ENCODE measurements at places on chromosomes 7 and 10.

DNA sequence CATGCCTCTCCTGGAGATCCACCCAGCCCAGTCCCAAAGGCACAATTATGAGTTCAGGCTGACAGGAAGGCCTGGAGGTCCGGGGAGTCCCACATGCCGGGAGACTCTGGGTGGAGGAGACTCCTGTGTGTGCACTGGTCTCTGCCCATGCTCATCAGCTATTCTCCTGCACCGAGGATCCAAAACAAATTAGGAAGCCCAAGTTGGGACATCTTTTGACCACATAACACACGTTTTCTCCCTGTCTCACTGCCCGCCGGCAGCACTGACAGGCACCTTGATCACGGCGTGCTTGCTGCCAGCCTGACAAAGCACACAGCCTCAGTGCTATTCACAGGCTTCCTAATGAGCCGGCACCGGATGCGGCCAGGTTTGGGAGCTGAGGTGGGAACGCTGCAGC, 412.7 kb downstream of the PTPRN2 start:
- no peak for DNase-seq

DNA sequence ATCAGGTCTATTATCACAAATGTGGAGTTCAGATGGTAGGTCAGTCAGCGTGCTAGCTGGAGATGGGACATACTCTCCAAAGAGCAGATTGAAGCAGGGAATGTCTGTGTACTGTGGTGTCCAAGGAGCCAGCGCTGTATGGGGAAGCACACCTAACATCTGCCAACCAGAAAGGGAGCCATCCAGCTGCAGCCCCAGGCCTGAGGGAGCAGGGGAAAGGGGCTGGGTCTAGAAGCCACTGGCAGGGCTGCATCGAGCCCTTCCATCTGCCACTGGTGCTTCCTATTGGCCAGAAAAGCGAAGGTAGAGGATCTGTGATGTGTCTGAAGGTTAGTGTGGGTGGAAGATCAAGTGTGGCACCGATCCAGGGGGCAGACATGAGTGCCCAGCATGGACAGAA, 8.0 kb upstream of the RAMP3 start:
- DNase-seq: no peak

GRCh38 chr10:89262086-89263051, 10.8 kb upstream of the LIPA start:
- DNase-seq: no peak

GRCh38 chr10:24041034-24041433, 167.9 kb upstream of the KIAA1217 start:
- no peak for DNase-seq

DNA sequence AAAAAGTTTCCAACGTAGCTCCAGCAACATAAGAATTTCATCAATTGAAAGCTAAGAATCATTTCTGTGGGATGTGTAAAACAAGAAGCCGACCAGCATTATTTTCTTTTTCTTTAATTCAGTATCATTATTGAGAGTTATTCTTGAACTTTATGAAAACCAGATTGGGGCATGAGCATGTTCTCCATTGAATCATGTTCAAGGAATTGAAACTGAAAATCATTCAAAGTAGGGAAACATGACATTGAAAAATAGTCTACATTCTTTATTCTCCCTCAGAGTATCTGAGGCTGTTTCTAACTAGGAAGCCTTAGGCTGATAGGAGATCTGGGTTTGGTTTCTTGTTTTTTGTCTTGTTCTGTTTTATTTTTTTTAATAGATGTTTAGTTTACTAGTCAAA, 253.7 kb downstream of the DYNC1I1 start:
- DNase-seq: no peak

- DNase-seq: no peak
These were observed 129.7 kb upstream of the SEC61G start for GRCh38 chr7:54888734-54889082.
